ENCODE measurements at places on chromosomes 11 and 22.

- DNase-seq = no peak
Observed at GRCh38 chr11:134039726-134040385, 29.0 kb upstream of the JAM3 start.

DNA sequence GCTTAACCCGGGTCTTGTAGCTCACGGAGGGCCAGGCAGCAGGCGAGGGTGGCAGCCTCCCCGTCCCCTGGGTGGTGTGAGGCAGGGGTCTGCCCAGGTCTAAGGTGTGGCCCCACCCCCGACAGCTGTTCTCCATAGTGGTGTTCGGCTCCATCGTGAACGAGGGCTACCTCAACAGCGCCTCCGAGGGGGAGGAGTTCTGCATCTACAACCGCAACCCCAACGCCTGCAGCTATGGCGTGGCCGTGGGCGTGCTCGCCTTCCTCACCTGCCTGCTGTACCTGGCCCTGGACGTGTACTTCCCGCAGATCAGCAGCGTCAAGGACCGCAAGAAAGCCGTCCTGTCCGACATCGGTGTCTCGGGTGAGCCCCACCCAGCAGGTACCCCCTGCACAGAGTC, 24.4 kb downstream of the SYNGR1 start:
- no peak for DNase-seq

DNA sequence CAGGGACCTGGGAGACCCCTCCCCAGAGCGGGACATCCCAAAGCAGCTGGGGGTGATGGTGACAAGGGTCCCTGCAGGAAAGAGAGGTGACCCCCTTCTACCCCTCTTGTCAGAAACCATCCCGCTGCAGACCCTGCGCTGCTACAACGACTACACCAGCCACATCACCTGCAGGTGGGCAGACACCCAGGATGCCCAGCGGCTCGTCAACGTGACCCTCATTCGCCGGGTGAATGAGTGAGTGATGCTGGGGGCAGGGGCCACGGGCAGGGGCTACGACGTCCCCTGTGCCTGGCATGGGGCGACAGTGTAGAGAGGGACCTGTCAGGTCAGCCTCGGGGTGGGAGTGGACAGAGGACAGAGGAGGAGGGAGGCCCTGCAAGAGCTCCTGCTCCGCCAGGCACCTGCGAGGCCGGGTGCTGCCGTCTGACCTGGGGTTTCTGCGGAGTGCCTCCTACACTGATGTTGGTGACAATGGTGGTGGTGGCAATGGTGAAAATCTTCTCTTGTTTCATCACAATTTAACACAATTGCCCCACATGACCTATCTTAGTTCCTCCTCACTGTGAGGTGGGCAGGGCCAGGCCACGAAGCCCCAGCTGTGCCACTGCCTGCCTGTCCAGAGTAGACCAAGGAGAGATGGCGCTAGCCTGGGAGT, 9.8 kb downstream of the CSF2RB start:
- no peak for DNase-seq

DNA sequence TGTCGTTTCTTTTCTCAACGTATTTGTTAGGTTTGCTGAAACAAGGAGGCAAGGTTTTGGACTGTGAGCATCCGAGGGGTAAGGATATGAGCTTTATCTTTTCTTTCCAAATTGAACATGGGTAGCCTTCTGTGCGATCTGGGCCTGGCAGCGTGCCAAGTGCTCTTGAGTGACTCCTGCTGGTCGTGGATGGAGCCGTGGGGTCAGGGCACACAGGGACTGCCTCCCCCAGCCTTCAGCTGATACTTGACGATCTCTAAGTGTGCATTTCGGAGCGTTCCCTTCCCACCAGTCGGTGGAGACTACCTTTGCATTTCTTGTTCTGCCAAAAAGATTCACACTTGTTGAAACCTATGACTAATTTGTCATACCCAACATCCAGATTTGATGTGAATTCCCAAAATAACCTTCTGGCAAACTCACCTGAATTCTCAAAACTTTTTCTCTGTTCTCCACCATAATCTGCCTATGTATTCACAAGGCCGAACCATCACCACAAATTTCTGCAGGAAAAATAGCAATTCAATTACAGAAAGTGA, 40.1 kb upstream of the CLMP start:
- peak; percentile 42 for DNase-seq

DNA sequence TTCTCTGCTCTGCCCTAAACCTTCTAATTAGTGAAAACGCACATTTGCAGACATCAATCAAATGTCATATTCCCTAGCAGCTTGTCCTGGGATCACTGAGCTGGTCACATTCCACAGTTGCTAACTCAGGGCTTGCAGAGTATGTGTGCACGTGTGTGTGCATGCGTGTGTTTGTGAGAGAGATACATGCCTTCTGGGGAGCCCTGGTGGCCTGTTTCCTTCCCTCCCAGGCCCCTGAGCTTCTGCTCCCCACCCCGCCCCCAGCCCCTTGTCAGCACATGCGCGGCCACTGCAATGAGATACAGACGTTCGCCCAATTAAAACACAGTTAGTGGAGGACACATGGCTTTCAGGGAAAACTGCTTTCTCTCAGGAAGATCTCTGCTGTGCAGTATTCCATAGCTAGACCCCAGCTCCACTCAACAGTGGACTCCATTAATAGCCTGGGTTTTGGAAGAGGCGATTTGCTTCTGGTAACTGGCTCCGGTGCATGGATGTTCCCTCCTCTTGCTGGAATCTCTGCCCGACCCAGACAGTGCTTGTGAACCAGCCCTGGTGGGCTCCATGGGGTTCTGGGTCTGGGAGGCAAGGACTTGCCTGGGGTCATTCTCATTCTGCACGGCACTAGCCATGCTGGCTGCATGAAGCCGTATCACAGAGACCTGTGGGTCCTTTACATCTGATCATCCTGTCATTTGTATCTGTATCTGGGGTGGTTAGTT, 17.7 kb downstream of the LRP5 start:
- no peak for DNase-seq

- peak; percentile 39 for DNase-seq
Observed at GRCh38 chr22:49959782-49960158, 802 bp upstream of the PIM3 start.

GRCh38 chr11:124898263-124898680, 607 bp upstream of the ROBO4 start:
- DNase-seq = no peak

DNA sequence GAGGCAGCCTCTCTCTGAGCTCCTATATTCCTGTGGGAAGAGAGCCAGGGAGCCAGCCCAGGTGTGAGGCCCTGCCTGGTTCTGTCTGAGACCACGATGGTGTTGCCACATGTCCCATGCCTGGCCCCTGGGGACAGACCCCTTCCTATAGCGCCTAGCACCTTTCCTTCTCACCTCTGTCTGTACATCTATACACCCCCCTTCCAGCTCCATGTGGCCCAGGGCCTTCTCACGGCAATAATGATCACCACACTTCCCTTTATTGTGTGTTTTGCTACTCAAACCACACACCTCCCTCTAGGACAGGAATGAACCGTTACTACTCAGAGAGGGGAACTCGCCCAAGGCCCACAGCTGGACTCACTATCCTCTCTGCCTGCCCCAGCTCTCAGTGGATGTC, 12.8 kb downstream of the CD82 start:
- DNase-seq = no peak

- DNase-seq = no peak
Observed at GRCh38 chr11:9211322-9211721, 53.8 kb downstream of the DENND5A start.

- no peak for DNase-seq
Observed at GRCh38 chr22:38728871-38729796, 23.4 kb downstream of the GTPBP1 start.
